ENCODE measurements at places on chromosomes 7 and 10.
A peak's percentile ranks its signal among the peaks of the same experiment; 100 is the strongest.

DNA sequence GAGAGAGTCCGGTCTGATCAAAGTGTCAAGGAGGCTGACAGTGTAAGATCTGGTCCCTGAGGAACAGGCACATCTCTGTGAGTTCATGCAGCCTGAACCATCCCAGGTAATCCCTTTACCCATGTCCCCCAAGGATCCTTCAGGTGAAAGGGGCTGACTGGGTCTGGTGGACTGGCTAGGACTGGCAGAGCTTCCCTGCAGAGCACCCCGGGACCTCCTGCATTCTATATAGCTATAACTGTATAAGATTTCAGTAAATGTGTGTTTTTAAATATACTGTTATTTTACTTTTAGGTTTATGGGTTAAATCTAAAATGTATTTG is 246.8 kb downstream of the ELMO1 start:
- DNase-seq: no peak

GRCh38 chr7:43855176-43855575 is 14.1 kb downstream of the MRPS24 start:
- DNase-seq: no peak

DNA sequence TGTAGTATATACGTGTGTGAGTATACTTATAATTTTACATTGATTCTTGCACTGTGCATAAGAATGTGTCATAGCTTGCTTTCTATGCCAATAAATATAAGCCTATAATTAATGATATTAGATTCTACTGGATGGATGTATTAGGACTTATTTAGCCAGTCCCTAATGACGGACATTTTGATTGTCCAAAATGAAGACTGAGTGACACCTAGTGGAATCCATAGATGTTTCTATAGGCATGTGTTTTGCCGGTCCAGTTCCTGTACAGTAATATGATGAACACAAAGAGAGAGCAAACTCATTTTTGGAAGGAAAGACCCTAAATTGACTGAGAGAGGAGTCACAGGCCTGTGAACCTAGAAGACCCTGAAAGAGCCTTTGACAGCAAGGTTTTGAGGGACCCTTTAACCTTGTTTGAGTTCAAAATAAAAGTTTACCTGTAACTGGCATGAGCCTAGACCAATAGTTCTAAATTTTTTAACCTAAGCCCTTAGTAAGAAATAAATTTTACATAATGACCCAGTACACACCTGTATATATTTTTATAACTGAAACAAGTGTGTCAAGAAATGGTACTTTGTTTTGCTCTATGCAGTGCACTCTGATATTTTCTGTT is 42.4 kb upstream of the AGBL3 start:
- DNase-seq: no peak

DNA sequence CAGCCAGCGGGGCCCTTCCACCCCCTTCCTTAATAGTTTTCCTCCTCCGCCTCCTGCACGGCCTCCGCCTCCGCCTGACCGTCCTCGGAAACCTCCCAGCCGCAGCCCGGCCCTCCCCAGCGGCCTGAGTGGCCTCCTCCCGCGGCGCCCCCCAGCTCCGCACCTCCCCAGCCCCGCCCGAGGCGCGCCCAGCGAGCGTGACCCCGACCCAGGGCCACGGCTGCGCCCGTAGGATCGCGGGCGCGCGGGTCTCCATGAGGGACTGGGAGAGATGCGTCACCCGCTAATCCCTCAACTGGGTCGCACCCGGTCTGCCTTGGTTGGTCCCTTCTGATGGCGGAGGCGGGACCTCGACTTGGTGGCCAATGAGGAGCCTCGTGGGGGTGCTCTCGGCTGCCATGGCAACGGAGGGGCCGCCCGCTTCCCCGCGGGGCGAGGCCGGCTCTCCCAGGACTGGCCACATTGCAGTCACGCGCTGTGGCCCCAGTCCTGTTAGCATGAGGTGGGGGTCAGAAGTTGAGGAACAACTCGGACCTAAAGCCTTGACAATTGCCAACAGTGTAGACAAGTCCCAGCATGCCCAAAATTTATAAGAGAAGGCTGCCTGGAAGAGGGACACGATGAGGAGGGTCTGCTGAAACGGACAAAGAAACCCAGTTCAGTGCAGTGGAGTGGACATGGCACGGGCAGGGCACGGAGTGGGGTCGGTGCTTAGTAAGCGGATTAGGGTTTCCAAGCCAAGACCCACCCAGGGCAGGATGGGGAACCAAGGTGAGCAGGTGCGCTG is 24.3 kb downstream of the DDIT4 start:
- peak; percentile 74 for DNase-seq

DNA sequence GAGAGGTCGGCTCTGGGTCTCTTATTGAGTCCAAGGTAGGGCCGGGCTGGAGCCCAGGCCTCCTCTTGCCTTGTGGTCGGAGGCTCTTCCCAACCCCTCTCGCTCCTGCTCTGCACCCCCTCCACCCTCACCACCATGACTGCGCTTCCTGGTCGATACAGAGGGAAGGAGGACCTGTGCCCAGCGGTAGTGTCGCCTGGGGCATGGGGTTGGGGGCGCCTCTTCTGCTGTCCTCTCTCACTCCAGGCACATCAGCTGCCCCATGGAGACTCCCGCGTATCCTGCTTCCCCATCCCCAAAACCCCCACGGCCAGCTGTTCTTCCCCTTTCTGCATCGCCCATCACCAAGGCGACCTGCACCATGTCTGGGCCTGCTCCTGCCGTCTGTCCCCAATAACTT is 44.4 kb downstream of the TMEM270 start:
- DNase-seq: no peak

DNA sequence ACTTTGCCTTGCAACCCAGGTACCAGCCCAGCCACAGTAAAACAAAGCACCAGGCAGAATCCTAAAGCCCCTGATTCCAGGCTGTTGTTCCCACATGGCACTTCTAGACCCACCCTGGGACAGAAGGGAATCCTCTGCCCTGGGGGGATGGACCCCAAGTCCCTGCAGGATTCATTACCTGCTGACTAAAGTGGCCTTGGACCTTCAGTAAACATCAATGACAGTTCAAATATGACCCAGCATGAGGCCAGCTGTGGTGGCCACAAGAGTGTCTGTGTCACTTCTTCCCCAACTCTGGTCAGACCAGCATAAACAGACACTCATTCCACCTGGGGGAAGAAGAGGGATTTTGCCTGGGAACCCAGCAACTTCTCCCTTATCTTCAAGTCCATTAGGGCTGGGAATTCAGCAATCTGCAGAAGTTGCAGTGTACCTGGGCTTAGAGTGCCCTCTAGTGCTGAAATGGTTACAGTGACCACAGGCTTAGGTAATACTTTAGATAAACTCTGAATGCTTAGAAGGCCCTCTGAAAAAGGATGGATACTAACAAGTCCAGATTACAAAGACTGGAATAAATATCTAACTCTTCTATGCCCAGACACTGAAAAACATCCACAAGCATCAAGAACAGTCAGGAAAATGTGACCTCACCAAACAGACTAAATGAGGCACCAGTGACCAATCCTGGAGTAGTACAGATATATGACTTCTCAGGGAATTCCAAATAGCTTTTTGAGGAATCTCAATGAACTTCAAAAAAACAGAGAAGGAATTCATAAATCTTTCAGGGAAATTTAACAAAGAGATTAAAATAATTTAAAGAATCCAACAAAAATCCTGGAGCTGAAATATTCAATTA is 108.5 kb upstream of the TMEM168 start:
- DNase-seq: no peak

- DNase-seq: no peak
Measured at GRCh38 chr7:27185013-27185853, at the start of gene HOXA11. Gene HOXA11 (minus strand): TSS chr7:27185232. CDS start chr7:27185144, 88 bp downstream.

GRCh38 chr10:100981178-100981772 is 6.0 kb downstream of the MRPL43 start:
- DNase-seq: no peak

GRCh38 chr10:133442191-133442966 is 11.4 kb upstream of the SCART1 start:
- no peak for DNase-seq

DNA sequence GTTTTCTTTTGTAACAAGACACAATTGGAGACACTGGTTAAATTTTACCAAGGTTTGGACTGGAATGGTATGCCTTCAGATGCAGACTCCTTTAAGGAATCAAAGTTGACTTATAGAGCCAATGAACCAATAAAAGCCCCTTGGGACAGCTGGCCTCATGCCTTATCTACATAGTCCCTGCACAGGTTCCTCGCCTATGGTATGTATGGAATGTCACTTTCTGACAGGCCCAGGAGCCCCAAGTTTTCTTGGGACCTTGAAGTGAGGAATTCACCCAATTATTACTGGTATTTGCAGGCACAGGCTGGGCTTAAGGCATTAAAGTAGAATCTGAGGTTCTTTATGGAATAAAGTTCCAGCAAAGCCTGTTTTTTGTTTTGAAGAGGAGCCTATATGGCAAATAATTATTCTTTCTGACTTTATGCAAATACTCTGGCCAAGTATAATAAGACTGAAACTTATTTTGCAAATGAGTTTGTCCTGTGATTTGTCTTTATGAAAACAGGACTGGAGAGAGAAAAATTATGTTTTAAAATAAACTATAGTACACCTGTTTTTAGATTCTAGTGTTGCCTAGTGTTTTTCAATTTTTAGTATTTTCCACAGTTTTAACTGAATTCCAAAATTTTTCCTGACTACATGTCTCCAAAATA is 24.1 kb upstream of the DNMBP start:
- DNase-seq: no peak

GRCh38 chr7:45682358-45682735 is 108.2 kb downstream of the ADCY1 start:
- no peak for DNase-seq

DNA sequence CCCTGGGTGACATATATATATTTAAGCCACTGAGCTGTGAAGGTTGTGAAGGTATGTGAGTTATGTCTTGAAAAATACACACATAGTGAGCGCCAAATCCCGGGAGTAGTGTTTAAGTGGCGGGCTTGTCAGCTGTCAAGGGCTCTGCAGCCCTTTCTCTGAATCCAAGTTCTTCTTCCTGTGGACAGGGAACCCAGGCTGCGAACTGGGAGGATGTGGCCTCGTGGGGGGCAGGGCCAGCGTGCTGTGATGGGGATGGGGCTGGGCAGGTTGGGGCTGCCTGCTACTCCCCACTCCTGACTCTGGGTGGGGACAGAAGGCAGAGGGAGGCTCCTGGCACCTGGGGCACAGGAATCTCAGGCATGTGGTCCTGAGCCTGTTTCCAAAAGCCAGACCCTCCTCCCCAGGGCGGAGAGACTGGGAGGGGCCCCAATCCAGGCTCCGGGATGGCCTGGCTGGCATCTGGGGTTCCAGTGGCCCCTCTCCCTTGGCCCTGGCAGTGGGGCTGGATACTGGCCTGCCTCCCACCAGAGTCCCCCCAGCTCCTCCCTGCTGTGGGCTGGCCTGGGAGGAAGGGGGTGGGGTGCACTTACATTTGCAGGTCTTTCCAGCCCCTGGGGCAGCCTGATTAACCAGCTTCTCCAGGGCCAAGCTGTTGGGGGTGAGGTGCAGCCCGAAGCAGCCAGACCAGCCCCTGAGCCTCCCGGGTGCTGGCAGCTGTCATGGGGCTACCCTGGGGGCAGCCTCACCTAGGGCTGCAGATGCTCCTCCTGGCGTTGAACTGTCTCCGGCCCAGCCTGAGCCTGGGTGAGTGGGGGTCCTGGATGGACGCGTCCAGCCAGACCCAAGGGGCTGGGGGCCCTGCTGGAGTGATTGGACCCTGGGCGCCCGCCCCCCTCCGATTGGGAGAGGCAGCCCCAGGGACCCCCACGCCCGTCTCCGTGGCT is at the start of gene UPK3B:
UPK3B (plus strand) TSS at position 622 of the 947 bp plus-strand sequence; CDS start at position 723, 101 bp downstream.
- DNase-seq: no peak

DNA sequence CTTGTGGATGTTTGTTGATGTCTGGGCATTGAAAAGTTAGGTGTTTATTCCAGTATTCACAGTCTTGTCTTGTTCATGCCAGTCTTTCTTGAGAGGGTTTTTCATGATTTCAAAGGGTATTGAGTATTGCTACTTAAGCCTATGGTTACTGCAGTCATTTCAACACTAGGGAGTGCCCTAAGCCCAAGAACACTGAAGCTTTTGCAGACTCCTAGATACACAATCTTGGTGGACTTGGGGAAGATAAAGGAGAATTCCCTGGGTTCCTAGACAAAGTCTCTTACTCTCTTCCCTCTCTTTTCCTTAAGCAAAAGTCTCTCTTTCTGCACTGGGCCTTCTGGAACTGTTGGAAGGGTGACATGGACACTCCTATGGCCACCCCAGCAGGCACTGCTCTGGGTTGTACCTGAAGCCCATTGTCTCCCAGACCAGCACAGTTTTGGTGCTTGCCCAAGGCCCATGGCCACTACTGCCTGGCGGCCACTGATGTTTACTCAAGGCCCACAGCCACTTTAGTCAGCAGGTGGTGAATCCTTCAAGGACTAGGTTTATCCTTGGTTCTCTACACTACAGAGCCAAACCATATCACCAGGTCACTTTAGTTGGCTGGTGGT is 24.9 kb downstream of the SAMD9 start:
- no peak for DNase-seq

All from activated gamma-delta T cell (primary cell).